Dorsolateral prefrontal cortex (tissue), 122 donors: ENCODE measurements at places on chromosomes 4 and X. TPM values are rescaled to one million over a fixed set of nuclear protein-coding genes. Genes with fewer than 3 reads are reported as not detected.

KDM6A gene
- total RNA-seq = 29.5 TPM

HPSE gene
- total RNA-seq = 3.7 TPM

CFAP47 gene
- 0.67 TPM for total RNA-seq

OTC gene
- not detected for total RNA-seq

GSTCD gene
- 15.3 TPM for total RNA-seq
